ENCODE measurements at places on chromosomes 6 and 20. TPM values are rescaled to one million over a fixed set of nuclear protein-coding genes. Genes with fewer than 3 reads are reported as not detected.
A peak's percentile ranks its signal among the peaks of the same experiment; 100 is the strongest.

DNA sequence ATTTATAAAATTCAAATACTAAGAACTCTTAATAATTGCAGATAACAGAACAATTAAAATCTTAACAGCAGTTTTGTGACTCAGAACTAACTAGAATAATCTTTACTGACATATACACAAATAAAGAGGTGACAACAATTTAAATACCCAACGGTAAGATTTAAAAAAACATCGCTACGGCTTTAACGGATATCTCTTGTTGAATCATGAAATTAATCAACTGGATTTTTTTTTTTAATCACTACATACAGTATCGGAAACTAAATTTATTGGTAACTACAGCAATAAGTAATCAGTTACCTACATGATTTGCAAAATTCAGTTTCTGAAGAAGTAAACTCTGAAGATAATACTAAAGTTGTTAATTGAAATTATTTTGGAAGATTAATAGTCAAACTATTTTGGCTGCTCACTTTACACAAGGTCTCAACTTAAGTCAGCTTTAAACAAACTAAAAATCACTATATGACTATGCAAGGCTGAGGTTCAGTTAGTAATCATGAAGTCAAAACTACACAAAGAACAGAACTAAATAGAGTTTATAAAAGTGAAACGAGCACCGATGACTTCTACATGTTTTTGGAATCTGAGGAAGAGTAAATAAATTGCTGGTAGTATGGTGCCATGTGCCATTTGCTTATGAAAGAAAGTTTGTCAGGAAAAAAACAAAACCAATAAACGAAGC, 128.8 kb downstream of the HUS1B start:
- no peak for DNase-seq

DNA sequence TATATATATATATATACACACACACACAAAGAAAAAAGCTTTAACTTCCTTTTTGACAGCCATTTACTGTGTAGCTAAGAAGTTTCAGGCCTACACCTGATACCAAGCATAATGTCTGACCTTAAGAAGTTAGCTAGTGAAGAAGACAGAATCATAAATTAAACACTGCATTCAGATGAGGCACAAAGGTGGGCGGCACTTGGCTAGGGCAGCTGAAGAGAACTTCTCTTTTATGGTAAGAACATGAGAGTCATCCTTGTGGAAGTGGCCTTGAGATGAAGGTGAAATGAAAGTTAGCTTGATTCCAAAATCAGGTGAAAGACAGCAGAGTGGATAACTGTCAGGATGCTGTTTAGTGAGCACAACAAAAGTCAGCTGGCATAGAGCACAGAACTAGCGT, 46.5 kb downstream of the HTR1B start:
- DNase-seq, result no peak

DNA sequence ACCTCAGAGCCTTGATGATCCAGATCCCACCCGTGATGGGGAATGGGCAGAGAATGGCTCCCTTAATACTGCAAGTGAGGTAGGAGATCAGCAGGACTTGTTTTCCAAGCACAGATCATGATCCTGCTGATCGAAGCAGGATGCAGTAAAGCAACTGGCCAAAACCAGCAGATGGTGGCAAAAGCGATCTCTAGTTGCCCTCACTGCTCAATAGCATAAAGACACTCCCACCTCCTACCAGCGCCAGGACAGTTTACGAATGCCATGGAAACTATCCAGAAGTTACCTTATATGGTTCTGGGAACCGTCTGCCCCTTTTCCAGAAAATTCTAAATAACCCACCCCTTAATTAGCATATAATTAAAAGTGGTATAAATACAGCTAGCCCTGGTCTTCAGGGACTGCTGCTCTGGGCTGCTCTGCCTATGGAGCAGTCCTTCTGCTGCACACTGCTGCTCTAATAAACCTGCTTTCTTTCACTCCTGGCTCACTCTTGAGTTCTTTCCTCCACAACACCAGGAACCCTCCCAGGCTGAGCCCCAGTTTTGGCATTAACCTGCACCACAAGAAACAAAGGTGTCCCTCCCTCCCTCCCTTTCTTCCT, 415.8 kb downstream of the PREX1 start:
- no peak for DNase-seq

DNA sequence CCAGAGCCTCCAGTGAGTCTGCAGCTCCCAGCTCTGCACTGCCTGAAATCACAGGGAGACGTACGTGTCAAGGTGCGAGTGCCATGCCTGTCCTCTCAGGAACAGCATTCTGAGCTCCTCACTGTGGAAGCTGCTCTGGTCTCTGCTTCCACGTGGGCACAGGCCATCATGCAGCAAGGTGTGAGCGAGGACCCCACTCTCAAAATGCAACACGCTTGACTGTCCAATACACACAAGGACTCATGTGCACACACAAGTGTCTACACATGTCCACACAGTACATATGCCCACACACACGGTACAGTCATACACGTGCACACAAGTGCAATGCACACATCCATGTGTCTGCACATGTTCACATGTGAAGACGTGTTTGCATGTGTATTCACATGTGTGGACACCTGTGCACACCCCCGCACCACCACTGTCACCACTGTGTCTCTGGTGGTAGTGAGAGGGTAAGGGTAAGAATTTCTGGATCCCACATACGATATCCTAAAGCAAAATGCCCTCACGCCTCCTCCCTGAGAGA, 260.5 kb downstream of the DLL1 start:
- DNase-seq, result no peak

- no peak for DNase-seq
Observed at GRCh38 chr20:49526568-49526967, 41.4 kb downstream of the PTGIS start.

DNA sequence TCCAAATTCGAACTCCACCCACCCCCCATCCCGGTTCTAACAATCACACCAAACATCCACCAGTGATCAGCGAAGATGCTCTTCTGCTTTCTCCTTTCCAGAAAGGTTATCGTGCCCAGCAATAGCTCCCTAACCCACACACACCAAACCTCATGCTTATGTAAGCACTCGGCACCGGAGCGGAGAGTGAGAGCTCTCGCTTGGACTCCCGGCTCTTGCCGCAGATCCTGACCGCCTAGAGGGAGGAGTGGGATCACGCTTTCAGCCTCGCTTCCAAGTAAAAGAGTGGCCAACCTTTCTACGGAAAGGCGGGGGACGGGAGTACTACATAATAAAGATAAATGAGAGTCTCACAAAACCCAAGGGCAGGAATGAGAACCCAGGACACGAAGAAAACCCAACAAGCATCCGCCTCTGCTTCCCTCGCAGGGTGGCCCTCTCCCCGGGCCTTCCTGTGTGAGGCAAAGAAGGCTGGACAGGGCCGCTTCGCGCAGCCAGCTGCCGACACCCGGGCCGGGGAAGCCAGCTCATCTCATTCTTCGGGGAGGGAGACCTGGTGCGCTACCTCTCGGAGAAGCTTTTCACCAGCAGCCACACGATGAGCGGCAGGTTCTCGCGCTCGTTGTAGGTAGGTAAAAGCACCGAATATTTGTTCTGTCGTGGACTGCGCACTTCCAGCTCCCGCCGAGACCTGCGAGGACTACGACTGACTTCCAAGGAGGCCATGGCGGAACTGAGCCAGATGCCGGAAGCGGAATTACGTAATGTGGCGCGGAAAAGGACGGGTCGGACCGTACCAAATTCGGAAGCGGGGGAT, at the start of gene DPM1:
Gene DPM1, minus strand, starts transcription at position 735 of the 817 bp plus-strand sequence. Its CDS starts 9 bp downstream, at position 726.
- DNase-seq, result peak; percentile 86

- no peak for DNase-seq
Observed at GRCh38 chr20:39534846-39535245, 572.7 kb downstream of the DHX35 start.

DNA sequence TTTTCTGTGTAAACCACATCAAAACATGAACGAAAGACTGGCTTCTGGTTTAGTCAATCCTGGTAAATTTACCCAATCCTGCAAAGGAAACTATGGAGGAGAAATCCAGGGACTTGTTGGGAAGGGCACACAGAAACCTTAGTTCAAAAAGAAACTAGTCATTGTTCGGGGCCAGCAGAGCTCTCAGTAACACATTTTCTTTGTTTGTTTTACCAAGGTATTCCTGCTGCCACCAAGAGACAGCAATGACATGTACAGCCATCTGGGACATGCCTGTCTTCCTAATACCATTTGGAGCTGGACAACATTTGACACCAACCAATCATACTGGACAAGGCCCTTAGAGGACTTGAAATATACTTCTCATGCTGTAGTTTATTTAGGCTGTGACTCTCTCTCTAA, 8.3 kb downstream of the OARD1 start:
- DNase-seq, result no peak

GRCh38 chr6:11042025-11042749, 1.9 kb downstream of the ELOVL2 start:
- DNase-seq, result no peak

DNA sequence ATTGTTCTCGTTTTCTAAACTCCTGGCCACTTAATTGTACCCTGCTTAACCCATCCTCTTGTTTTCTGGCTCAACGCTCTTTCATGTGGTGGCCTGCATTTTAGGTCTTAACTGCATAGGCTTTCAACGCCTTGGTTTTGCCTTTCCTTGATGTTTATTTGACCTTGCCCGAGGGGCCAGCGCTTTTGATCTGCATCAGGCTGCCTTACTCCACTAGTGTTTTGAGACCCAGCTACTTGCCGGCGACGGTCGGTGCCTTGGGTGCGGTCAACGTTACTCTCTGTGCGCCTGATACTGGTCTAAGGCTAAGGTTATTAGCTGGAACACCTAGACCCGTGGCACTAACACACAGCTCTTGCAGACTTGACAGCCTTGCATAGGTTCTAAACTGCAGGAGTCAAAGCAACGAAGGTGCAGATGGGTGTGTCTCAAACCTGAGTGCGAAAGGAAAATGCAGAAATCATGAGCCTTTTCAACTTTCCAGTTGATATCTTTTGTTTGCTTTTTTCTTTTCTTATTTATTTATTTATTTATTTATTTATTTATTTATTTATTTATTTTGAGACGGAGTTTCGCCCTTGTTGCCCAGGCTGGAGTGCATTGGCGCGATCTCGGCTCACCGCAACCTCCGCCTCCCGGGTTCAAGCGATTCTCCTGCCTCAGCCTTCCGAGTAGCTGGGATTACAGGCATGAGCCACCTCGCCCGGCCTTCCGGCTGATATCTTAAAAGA, 138.8 kb downstream of the HFE start:
- no peak for DNase-seq

DNA sequence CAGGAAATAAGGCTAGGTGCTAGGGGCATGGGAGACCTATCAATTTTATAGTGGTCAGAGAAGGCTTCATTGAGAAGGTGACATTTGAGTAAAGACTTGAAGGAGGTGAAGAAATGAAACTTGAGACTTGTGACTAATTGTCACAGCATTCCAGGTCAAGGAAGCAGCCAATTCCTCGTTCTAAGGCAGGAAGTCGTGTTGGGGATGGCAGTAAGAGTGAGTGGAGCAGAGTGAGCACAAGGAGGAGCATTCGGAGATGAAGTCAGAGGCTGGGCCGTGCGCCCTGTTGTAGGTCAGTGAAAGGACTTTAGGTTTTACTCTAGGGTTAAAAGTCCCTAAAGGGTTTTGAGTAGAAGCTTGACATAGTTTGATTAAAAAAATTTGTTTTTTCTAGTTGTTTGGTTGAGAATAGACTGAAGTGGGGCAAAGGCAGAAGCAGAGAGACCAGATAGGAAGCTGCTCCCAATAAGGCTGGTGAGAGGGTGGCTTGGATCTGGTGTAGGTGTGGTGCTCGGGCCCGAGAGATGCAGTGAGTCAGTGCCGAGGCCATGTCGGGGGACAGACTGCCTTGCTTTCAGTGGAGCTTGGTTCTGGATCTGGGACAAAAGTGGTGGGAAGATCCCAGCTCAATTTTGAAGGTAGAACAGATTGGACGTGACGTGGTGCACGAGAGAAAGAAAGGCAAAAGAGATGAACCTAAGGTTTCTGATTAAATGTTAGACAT, 2.6 kb upstream of the RSPH3 start:
- no peak for DNase-seq

GRCh38 chr6:34281702-34282334, 33.0 kb upstream of the SMIM29 start:
- no peak for DNase-seq

- DNase-seq, result no peak
Observed at GRCh38 chr6:26250698-26251044, 114.3 kb upstream of the BTN3A2 start.

DNA sequence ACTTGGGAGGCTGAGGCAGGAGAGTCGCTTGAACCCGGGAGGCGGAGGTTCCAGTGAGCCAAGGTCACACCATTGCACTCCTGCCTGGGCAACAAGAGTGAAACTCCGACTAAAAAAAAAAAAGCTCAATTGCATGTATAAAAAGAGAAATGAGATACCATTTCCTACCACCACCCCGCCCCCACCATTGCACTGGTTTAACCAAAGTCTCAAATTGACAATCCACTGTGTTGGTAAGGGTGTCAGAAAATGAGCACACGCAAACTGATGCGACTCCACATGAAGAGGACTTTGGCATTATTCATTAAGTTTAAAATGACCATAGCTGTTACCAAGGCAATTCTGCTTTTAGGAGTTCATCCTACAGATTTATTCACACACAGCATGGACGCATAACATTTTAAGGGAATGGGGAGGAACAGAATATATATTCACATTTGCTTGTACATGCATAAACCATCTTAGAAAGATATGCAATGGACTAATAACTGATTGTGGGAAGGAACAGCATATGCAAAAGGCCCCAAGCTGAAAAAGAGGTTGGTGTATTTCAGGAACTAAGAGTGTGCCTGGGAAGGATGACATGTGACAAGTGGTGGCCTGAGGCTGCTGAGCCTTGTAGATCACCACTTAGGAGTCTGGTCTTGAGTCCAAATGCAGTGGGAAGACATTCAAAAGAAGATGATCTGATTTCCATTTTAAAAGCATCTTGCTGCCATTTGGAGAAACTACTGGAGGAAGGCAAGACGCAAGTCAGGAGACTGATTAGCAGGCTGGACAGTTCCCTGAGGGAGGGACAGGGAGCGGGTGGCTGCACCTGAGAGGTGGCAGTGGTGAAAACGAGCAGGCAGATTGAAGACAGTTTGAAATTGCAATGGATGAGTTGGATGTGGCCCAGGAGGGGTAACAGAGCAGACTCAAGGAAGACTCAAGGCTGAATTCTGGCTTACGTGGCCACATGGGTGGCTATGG, 37.2 kb upstream of the PTPN1 start:
- no peak for DNase-seq

GRCh38 chr6:2988094-2988425, 11.6 kb upstream of the NQO2 start:
- DNase-seq, result no peak

GRCh38 chr6:31861150-31861549, 1.5 kb downstream of the NEU1 start:
- DNase-seq, result no peak

- DNase-seq, result no peak
Observed at GRCh38 chr6:2921520-2922115, 18.5 kb upstream of the SERPINB9 start.

The PAX1 gene
- total RNA-seq, result not detected

The PREX1 gene
- 1.3 TPM for total RNA-seq

The DEFB110 gene
- total RNA-seq, result not detected

The RRAGD gene
- total RNA-seq, result 0.04 TPM

The ZNF334 gene
- 3.7 TPM for total RNA-seq

The GLP1R gene
- total RNA-seq, result not detected

The KCNQ2 gene
- total RNA-seq, result not detected

The ZNF133 gene
- total RNA-seq, result 17.1 TPM

The TMEM74B gene
- total RNA-seq, result 0.18 TPM

The HDGFL1 gene
- total RNA-seq, result not detected

The BPIFB4 gene
- total RNA-seq, result not detected

Data from foreskin keratinocyte (primary cell).